ENCODE measurements at places on chromosomes 6 and 20.

DNA sequence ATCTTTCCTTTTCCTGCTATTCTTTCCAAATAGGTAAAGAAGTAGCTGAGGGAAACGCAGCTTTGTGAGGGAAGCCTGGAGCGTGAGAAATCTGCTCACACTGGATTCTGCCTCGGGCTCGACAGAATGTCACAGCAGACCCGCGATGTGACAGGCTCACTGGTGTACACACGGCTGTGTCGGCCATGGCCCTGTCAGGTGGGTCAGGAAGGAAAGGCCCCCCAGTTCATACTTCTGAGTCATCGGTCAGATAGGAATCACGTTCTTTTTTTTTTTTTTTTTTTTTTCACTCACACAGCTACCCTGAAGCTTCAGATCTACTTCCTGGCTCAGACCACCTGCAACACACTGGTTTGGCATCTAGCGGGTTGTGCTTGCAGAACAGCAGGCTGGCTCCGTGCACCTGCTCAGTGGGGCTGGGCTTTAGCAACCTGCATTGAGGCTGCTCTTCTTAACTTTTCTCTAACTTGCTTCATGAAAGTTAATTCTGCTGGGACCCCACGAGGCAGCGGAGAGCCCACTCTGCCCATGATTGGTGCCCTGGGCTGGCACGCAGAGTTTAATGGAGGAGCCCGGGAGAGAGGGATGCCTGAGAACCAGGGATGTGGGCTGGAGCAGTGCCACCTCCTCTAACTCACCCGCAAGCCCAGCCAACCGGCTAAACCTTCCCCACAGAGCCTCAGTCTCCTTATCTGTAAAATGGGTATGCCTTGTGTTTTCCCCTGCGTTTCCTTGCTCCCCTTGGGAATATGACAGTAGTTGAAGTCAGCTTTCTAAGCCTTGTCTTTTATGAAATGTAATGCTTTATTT is 61.5 kb upstream of the FNDC1 start:
- DNase-seq = peak; percentile 52

GRCh38 chr20:16707674-16708073 is 22.2 kb upstream of the SNRPB2 start:
- no peak for DNase-seq

DNA sequence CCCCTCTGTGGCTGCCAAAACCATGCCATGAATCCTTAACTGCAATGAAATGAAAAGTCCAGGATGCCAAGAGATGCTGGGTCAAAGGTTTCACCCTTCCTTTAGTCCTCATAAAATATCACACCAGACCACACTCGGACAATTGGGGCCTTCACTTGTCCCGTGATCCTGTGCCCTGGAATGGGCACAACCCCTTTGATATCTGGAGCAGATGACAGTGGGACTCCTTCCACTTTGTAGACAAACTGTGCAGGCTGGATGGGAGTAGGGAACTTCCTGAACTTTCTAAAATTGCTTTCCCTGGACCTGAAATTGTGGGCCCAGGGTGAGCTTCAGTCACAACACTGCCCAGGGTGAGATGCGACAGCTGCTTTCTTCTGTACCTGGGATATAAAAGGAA is 9.6 kb upstream of the BPIFB6 start:
- no peak for DNase-seq

- DNase-seq = peak; percentile 52
These were observed 19.1 kb downstream of the BTN2A1 start for GRCh38 chr6:26476896-26477295.

DNA sequence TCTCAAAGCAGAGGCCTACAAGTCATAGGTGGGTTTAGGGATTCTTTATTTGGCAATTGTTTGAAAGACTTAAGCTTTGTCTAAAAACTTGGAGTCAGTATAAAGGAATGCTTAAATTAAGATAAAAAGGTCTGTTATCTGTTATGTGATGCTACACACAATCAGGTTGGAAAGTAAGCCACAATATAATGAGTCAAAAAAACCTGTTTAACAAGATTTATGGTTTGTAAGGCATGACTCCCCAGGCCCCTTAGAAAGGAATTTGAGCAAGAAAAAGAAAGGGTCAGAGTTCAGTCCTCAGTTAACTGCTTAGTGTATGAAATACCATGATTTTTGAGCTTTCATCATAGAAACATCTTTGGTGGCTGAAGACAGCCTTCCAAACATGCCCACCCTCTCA is 66.8 kb upstream of the HMGN3 start:
- no peak for DNase-seq

DNA sequence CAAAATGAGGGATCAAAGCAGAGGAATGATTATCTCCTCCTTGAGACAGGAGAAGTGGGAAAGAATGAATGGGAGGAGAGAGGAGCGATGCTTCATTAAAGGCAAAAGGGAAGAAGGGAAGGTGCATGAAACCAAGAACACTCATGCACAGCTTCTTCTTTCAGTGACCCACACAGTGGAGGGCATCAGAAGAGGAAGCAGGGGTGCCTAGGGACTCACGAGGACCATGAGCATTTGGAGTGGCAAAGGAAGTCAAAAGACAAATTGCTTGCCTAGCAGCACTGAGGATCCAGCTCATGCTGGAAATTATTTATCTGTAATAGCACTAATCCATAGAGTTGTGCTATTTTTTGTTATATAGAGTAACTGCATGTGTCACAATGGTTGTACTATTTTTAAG is 66.1 kb downstream of the SMLR1 start:
- DNase-seq = no peak

DNA sequence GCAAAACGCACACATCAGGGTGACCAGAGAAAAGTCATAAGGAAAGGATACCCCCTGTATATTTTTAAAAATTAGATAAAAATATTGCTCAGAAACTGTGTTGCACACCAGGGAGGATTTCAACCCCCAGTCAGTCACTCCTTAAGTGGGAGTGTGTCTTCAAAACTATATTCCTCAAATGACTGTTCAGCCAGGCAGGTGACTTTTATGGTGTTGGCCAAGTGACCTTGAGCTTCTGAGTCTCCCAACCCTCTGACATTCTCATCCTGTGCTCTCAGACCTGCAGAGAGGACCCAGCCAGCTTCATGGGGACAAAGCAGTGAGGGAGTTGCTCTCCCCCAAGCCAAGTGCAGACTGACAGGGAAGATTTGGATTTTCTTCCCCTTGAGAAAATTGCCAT is 311.9 kb upstream of the JARID2 start:
- no peak for DNase-seq

- DNase-seq = no peak
These were observed 38.8 kb upstream of the EMILIN3 start for GRCh38 chr20:41405436-41405835.

GRCh38 chr6:26233649-26234420 is 131.2 kb upstream of the BTN3A2 start:
- peak; percentile 63 for DNase-seq

- DNase-seq = no peak
These were observed 94.7 kb upstream of the PREP start for GRCh38 chr6:105497549-105497948.

DNA sequence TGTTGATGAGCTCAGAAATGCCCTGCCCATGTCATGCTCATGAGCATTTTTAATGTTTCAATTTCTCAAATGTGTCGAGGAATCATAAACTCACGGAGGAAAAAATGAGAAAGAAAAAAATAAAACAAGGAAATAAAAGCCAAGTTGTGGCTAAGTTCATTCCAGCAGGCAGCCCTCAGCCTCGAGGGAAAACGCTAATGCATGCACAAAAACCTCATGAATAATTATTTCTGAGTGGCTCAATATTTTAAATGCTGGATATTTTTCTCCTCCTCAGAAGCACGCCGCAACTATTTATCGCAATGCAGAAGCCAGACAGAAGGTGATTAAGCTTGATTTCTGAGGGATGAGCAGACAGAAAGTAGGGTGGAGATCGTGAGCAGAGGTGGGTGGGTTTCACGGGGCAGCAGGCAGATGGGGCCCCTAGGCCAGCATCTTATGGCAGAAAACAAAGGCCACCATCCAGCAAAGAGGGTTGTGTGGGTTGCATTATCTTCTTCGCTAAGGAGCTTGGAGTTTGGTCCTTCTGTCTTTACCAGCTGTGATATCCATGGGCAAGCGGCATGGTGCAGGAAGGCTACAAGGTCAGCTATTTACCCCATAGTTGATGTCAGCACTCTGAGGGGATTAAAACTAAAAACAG is 151.5 kb upstream of the LRFN2 start:
- DNase-seq = no peak

GRCh38 chr6:11833626-11834592 is 55.3 kb upstream of the ADTRP start:
- DNase-seq = no peak

- no peak for DNase-seq
These were observed 13.9 kb downstream of the NT5E start for GRCh38 chr6:85463621-85464259.

GRCh38 chr6:21955053-21955595 is 341.7 kb downstream of the PRL start:
- DNase-seq = no peak

- DNase-seq = peak; percentile 55
These were observed 135.6 kb upstream of the SLC22A23 start for GRCh38 chr6:3592371-3592941.

All from GF-D8 (cell line).